Suppressor macrophage (primary cell): ENCODE measurements at places on chromosomes 6 and 20.

- no peak for DNase-seq
Observed at GRCh38 chr6:26436018-26436417, 4.3 kb upstream of the BTN3A3 start.

- peak; percentile 85 for DNase-seq
Observed at GRCh38 chr20:4726710-4727397, 5.1 kb downstream of the PRND start.

DNA sequence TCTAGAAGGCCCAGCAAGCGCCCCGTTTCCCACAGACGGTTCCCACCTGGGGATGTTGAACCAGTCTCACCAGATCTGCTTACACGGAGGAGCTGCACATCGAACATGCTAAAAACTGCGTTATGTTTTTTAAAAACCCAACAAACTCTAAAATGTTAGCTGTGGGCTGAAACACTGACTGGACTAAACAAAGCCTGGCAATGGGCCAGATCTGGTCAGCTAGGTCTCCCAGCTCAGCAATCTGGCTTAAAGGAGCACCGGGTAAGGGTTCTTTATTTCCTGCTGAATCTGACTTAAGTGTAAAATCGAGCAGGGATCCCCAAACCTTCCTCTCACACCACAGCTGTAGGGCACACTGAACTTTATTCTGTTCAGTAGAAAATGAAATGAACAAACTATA, 156.9 kb downstream of the FOXC1 start:
- DNase-seq, result peak; percentile 31

DNA sequence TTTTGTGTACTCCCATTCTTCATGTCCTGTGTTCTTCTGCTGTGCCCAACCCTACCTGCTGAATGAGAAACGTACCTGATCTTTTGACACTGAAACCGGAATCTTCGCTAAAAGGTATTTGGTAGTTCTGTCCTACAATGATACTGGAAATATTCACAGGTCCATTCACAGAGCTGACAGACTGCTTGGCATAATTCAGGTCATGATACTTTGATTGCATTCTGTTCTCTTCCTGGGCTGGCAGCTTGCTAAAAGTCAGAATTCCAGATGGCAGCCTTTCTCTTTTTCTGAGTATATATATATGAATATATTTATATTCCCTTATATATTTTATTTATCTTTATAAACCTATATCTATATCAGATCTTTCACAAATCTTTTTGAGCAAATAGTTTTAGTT, 375.1 kb downstream of the PHF3 start:
- DNase-seq, result no peak

- no peak for DNase-seq
Observed at GRCh38 chr20:63682384-63683139, 13.9 kb upstream of the TNFRSF6B start.

- DNase-seq, result no peak
Observed at GRCh38 chr6:100117680-100118079, 123.7 kb upstream of the MCHR2 start.

DNA sequence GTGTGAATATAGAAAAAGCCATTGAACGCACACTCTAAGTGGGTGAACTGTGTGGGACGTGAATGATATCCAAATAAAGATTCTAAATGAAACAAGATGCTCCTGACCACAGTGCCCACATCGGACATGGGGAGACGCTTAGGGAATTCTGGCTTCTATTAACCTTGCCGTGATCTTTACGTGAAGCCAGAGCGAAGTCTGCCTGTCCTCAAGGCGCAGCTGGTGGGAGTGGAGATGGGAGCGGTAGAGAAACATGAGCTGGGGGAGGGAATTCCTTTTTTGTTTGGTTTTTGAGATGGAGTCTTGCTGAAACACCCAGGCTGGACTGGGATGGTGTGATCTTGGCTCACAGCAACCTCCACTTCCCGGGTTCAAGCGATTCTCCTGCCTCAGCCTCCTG, 46.0 kb downstream of the VSTM2L start:
- no peak for DNase-seq

GRCh38 chr6:32843331-32843978, 392 bp downstream of the PSMB8 start:
- DNase-seq, result no peak

DNA sequence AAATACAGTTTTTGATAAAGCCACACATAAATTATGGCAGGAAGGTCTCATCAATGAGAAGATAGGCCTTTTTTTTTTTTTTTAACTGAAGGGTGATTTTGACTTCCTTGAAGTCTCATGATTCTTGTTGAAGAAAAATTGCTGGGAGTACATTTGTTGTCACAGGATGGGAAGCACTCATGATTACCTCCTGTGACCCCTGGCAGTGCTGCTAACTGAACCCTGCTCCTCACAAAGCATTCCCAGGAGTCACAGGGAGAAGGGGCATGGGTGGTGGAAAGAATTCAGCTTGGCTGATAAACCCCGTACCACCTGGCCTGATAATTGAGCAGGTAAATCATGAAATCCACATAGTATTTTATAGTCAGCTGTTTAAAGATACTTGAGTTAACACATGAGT, 86.9 kb downstream of the CD109 start:
- no peak for DNase-seq

DNA sequence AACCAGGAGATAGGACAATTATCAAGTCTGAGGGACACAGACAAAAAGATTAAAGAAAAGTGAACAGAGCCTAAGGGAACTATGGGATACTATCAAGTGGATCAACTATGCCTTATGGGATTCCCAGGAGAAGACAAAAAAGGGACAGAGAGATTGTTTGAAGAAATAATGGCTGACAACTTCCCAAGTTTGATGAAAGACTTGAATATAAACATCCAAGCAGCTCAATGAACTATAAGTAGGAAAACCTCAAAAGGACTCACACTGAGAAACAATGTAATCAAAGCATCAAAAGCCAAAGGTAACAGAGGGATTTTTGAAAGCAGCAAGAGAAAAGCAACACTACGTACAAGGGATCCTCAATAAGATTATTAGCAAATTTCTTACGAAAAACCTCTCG, 11.0 kb downstream of the ZNF133 start:
- DNase-seq, result no peak

DNA sequence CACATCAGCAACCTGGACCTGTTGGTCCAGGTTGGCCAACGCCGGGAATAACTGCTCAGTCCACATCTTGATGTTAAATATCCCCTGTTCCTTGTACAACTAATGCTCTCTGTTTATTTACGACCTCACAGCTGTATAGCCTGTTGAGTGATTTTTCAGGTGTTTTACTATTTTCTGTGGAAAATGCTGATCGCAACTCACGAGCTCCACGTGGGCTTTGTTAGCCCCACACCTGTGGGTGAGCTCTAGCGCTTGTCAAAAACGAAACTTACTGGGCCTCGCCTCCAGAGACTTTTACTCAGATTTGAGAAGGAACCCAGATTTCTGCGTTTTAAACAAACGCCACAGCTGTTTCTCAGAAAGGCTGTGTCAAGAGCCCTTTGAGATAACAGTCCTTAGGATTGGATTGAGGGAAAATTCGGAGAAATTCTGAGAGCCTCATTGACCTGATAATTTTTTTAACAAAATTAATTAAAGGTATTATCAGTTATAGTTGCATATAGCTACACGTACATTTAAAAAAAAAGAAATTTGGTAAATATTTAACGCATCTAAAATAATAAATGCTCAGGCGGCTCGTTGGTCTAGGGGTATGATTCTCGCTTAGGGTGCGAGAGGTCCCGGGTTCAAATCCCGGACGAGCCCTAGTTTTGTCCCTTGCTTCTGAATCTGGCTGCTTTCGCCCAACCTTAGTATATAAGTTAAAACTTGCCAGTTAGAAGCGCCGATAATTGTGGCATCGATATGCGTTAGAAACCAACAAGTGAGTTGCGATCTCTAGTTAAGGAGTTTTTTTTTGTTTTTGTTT, 16.7 kb downstream of the HMGN4 start:
- DNase-seq, result peak; percentile 70

GRCh38 chr6:35931120-35931561, 10.2 kb upstream of the SRPK1 start:
- DNase-seq, result no peak

- DNase-seq, result no peak
Observed at GRCh38 chr20:9103955-9104354, 35.1 kb downstream of the PLCB4 start.

DNA sequence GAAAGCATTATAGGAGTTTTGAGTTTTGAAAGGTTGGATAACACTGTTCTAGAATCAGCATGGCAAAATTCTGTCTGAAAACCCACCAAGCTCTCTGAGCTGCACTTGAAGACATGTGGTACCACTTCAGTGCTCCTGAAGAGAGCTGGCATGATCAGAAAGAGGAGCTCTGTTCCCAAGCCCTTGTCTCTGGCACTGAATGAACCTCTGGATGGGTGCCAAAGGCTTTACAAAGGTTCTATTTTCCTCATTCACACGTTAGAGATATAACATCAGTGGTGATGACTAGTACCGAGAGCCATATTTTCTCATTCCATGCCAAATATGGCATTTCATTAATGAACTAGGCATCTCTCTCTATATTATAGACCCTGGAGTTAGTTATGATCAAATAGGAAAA, 301.8 kb upstream of the ID4 start:
- no peak for DNase-seq

- DNase-seq, result no peak
Observed at GRCh38 chr20:4883546-4883945, 117.8 kb downstream of the SLC23A2 start.

DNA sequence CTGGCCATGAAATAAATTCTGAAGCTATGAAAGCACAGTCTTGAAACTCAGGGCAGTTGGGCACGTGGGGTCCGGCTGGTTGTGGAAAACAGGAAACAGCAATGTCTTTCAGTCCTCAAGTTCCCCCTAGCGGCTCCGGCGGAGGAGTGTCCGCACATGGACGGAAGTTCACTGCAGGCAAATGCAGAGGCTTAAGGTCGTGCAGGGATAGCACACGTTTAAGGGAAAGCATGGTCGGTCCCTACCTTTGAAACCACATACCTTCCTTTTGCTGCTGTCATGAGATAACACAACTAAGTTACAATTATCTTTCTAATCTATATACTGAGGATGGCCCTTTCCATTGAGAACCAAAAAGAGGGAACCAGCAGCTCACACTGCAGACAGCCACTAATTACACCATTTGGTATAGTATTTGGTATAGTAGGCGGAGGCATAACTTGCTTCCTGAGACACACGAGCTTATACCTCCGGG, 52.6 kb upstream of the NFATC2 start:
- peak; percentile 87 for DNase-seq

DNA sequence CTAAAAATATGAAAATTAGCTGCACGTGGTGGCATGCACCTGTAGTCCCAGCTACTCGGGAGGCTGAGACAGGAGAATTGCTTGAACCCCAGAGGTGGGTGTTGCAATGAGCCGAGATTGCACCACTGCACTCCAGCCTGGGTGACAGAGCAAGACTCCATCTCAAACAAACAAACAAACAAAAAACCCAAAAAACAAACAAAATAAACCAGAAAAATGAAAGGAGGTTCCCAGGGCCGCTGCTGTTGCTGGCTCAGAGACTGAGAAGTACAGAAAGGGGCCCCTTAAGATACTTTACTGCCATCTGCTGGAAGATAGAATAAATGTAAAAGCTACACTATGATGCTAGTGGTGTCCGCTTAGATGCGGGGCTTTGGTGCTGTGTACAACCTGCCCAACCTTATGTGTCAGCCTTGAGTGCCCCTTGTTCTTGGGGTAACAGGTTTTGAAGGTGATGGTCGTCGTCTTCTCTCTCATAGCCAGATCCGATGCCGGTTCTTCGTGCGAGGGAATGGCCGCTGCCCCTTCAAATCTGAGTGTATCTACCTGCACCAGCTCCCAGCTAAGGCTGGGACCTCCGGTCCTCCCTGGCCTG, 2.8 kb upstream of the FANCE start:
- peak; percentile 94 for DNase-seq

DNA sequence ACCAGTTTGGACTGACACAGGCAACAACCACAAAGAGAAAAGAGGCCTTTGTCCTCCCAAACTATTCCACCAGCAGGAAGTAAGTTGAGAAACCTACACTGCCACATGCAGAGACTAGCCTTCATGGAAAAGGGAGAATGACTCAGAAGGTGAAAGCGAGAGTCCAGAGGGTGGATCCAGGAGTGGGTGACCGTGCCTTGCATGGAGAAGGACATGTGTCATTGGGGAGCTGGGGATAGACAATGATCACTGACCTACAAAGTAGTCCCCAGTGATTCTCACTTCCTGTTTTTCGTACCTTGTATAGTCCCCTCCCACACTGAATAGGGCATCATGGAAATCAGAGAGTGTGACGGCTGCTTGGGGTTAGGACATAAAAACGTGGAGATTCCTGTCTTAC, 91.9 kb downstream of the MYLK4 start:
- peak; percentile 89 for DNase-seq

DNA sequence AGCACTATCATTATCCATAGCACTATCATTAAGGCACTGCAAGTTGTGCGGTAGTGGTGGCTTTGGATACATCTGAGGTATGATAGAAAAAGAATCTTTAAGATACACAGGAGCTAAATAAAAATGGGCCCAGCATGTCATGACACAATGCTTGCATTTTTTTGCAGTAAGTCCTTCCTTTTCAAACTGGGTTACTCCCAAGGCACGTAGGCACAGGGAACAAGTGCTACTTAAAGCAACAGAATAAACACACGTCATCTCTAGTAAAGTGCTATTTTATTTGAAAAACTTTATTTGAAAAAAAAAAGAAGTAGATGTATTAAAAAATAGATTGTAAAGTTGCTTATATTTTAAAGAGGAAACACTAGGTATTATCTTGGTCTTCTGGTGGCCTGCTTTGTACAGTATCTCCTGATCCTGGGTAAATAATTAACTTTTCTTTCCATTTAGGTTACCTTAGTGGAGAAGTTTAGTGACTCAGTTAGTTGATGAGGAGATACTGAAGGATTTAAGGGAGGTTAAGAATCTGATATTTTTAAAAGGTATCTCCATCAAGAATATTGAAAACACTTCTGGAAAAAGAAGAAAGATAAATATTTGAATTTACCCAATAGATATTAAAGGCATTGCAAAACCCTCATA, 129.6 kb downstream of the EDN1 start:
- no peak for DNase-seq

- DNase-seq, result no peak
Observed at GRCh38 chr6:158807515-158808441, 11.4 kb downstream of the EZR start.

DNA sequence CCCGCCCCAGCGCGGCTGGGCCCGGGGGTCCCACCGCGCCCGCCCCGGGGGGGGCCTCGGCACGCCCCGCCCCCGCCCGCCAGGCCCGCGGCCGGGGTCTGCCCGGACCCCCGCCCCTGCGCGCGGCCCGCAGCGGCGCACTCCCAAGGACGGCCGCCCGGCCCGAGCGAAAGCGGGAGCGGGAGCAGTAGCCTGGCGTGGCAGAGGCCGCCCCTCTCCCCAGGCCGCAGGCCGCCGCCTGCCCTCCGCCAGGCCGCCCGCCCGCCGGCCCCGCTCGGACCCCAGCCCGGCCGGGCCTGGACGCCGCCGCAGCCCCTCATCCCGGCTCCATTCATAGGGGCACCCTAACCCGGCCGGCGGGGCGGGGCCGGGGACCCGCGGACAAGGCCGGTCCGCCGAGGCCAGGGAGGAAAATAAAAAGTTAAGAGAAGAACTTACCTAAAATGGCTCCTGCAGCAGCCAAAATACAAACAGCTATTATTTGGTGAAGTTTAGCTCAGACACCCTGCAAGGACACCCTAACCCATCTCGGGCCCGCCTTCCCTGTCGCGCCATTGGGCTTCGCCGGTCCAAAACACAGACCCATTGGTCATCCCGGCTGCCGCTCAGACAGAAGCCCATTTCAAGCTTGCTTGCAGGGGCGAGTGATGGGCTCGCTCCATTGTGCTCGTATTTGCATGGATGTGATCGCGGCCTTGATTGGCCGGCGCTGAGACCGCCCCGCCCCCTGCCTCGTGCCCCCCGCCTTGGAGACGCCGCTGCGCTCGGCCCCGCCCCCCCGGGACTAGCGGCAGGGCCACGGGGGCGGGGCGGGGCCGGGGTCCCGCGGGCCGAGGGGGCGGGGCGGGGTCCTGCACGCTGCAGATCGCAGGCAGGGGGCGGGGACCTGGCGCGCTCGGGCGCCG, at the start of gene CHD6:
CHD6 (minus strand) TSS at position 476 of the 905 bp plus-strand sequence. CDS start 67,040 bp downstream, outside the sequence.
- DNase-seq, result peak; percentile 99
